ENCODE measurements at places on chromosomes 3 and 15. TPM values are rescaled to one million over a fixed set of nuclear protein-coding genes. Genes with fewer than 3 reads are reported as not detected.

The GATM gene
- 254 TPM for total RNA-seq

The GRAMD1C gene
- total RNA-seq: 21.4 TPM

The CLDN18 gene
- total RNA-seq: not detected

The ACTC1 gene
- 9.6 TPM for total RNA-seq

The CHRM5 gene
- not detected for total RNA-seq

The CCDC54 gene
- total RNA-seq: 5.4 TPM

DNA sequence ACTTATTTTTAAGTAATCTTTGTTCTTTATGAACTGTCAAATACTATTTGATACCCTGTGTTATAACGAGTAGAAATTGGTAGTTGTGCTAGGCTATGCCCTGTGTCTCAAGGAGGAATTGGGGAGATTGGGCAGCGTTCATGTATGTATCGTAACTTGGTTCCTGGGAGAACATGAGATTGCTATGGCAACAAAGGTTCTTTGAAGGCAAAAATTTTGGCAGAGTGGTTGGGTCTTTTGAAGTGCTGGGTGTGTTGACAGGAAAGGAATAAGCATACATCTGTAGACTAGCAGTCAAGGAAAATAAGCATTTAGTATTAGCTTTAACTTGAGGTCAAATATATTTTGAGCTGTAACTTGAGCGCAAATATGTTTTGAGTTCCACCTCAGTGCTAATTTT lies 45.3 kb downstream of the TCF12 start:
- no peak for DNase-seq

GRCh38 chr3:5339967-5340535 lies 152.5 kb downstream of the EDEM1 start:
- no peak for DNase-seq

GRCh38 chr3:53044711-53045517 lies 959 bp downstream of the SFMBT1 start:
- DNase-seq: peak; percentile 17

- no peak for DNase-seq
These were observed 65.7 kb upstream of the DGKG start for GRCh38 chr3:186427627-186428281.

DNA sequence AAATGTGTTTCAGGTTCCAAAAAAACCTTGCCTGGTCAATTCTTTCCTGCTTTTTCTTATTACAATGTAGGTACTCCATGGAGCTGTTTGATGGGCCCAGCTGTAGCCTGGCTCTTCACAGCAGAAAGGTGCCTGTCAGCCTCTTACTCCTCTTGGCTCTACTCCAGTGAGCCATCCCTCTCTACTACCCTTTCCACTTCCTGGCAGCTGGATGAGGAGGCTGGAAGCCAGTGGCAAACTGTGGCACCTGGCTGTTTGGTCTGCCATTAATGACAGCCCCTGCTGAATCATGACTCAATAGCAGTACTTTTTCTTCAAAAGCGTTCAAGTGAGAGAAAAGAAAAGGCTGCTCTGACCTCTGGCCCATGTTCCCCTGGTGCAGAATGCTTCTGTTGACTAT lies 618.1 kb downstream of the PYDC2 start:
- DNase-seq: no peak

GRCh38 chr15:41900526-41901380 lies 6.9 kb upstream of the SPTBN5 start:
- no peak for DNase-seq

DNA sequence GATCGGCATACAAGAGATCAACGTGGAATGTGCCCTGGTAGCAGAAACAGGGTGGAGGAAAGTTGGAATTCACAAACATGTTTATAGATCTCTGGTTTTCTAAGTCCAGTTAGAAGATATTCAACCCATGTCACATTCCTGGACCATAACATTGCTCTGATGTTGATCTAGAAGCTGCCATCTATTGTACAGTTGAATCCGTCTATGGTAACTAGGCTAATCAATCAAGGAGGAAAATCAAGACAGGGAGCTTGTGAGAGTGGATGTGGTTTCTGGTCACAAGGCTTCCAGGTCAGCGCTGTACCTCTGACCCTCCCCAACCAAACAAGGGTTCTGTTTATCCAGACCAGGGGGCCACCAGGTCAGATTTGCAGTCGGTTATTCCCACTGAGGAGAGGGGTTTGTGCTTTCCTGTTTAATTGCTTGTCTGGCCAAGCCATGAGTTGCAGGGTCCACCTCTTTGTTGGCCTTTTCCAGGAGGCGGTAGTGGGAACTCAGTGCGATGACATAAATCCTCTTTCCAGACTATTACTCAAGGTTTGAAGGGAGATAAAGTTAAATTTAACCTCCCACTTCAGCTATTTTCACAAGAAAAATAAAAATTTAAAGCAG lies 130.3 kb downstream of the SLCO3A1 start:
- no peak for DNase-seq

DNA sequence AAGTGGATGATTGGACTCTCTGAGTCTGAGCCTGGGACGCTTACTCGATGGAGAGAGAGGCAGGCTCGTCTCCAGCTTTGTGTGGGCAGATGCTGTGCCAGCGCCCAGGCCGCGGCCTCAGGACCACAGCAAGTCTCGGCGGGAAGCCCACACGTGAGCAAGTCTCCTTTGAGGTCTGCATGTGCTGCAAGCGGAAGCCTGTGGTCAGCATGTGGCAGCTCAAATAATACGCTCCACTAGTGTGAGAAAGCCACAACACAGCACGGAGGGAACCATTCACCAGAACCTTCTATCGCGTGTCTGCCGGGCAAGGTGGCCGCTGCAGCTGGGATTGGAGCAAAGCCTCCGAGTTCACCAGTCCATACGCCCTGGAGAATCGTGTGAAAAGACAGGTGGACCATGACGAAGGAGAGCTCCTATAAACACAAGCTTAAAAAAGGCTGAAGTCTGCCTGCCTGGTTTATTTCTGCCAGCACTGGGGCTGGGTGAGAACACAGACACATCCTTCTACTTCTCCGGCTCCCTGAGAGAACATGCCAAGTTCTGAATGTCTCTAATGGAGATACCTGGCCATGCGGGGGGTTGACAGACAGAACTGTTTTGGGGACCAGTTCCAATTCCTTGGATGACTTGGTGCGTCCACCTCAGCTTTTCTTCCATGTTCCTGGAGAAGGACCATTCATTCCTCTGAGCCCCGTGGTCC lies 82.0 kb upstream of the LRIG1 start:
- DNase-seq: no peak

DNA sequence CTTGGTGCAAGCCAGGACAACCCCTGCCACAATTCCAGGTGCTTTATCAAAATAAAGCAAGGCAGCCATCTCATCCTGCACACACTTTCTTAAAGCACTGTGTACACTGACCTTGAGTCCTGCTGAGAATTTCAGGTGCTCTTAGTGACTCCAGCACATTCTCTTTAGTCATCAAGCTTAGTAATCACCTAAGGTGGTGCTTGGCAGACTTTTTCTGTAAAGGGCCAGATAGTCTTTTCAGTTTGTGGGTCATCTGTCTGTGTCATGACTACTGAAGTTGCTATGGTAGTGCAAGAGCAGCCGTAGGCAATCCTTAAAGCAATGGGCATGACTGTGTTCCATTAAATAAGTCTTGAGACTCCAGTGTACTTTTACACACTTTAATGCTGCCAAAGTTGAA lies 36.4 kb downstream of the RIOX2 start:
- DNase-seq: no peak

- peak; percentile 30 for DNase-seq
These were observed 20.2 kb upstream of the THUMPD3 start for GRCh38 chr3:9342696-9343095.

GRCh38 chr3:196215493-196216020 lies 777 bp upstream of the SLC51A start:
- DNase-seq: no peak

DNA sequence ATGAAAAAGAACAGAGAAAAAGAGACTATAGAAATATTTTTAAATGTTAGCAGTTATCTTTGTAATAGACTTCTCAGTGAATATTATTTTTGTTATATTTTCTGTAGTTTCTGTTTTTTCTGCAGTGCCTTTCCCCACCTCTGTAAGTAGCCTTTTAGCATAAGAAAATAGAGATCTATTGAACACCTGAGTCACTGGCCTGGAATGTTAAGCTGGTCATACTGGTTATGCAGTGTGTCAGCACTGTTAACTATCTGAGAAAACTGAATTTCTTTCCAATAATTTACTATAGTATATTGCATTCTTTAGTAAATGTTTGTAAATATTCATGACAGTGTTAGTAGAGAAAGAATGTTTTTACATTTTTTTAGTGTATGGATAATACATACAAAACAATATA lies 79.8 kb downstream of the NECTIN3 start:
- no peak for DNase-seq
